ENCODE measurements at places on chromosomes 5 and 9.

DNA sequence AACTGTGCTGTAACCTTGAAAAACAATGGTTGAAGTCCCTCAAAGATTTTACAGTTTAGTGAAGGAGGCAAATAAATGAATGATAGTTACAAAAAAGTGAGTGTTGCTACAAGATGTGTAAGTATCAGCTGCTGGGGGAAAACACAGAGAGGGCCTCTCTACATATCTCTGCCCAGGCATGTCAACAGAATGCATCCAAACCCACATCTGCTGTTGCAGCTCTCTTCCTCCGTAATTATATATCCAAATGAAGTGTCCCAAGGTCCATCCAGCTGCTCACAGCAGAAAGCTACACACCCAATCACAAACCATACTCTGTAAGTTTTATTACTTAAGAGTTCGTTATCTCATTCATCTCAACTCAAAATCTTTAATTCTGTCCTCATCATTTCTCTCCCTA lies 584.6 kb downstream of the ANXA1 start:
- H3K27ac ChIP-seq, result no peak overlapping the region
- no peak for DNase-seq
- no peaks in the 10 kb centered on the region for H3K4me1 ChIP-seq
- no peaks in the 10 kb centered on the region for H3K27me3 ChIP-seq
- H3K4me3 ChIP-seq, result no peak overlapping the region

DNA sequence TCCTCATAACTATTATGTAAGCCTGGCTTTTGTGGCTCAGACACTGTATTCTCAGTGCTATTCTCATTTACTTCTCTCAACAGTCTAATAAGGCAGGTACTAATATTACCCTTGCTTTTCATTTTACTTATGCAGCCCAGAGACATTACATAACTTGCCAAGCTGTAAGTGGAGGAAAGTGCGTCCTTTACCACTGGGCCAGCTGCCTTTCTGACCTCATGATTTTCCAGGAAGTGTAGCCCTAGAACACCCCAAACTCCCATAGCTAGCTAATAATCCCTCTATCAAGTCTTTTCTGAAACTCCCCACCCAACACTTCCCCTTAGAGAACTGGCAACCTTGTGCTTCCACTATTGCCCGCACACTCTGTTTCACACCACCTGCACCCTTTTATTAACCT lies 192.9 kb upstream of the HMHB1 start:
- no peak for DNase-seq
- no peaks in the 10 kb centered on the region for H3K36me3 ChIP-seq
- H3K27ac ChIP-seq, result no peak overlapping the region
- no peak overlapping the region for H3K4me3 ChIP-seq
- no peaks in the 10 kb centered on the region for H3K4me1 ChIP-seq
- H3K27me3 ChIP-seq, result no peaks in the 10 kb centered on the region

DNA sequence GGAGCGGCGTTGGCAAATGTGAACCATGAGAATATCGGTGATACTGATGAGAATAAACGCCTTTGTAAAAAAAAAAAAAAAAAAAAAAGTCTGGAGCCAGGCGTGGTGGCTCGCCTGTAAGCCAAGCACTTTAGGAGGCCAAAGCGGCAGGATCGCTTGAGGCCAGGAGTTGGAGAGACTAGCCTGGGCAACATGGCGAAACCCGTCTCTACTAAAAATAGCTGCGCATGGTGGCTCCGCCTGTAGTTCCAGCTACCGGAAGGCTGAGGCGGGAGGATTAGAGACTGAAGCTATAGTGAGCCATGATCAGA lies 425 bp upstream of the NFX1 start:
- H3K36me3 ChIP-seq, result peaks cover 39% of the 10 kb centered on the region
- H3K4me1 ChIP-seq, result peaks cover 35% of the 10 kb centered on the region
- H3K27ac ChIP-seq, result peak overlapping the region; percentile 96
- H3K27me3 ChIP-seq, result no peaks in the 10 kb centered on the region
- peak overlapping the region; percentile 56 for H3K4me3 ChIP-seq

GRCh38 chr5:71748360-71748759 lies 29.3 kb downstream of the CARTPT start:
- H3K36me3 ChIP-seq, result no peaks in the 10 kb centered on the region
- H3K27ac ChIP-seq, result no peak overlapping the region
- DNase-seq, result peak; percentile 64

DNA sequence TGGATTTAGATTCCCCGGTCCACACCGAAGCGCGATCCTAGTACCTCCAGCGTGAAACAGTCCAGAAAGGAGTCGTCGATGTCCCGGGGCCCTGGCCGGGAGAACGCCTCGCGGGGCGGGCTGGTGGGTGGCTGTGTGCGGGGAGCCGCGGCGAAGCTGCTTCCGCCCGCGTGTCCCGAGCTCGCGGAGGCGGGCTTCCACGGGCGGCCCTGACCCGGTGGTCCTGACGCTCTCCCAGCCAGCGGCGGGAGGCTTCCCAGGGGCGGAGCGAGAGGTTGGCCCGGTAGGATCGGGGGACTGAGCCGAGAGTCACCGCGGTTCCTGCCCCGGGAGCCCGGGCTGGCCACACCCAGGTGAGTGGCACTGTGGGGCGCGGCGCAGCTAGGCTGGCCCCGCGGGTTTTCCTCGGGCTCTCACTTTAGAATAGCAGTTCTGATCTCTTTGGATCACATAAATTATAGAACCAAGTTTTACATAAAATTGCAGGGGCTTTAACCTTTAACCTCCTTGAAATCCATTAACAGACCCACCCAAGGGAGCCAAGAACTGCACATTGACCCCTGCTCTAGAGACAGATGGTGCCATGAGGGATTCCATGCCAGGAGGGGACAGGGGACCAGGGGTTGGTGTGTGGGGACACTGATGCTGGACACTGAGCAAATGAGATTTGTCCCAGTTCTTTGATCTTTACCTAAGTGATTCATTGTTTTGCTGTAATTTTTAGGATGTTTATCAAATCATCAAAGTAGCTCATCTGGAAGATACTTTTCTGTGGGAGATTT lies 29.2 kb upstream of the IL31RA start:
- H3K36me3 ChIP-seq, result no peaks in the 10 kb centered on the region
- no peak overlapping the region for H3K27ac ChIP-seq
- no peak for DNase-seq
- H3K4me3 ChIP-seq, result peak overlapping the region; percentile 38

GRCh38 chr9:20242510-20243189 lies 379.6 kb downstream of the MLLT3 start:
- no peak overlapping the region for H3K27ac ChIP-seq
- no peaks in the 10 kb centered on the region for H3K27me3 ChIP-seq
- H3K4me3 ChIP-seq, result no peak overlapping the region
- no peak for DNase-seq
- no peaks in the 10 kb centered on the region for H3K36me3 ChIP-seq
- no peaks in the 10 kb centered on the region for H3K4me1 ChIP-seq

DNA sequence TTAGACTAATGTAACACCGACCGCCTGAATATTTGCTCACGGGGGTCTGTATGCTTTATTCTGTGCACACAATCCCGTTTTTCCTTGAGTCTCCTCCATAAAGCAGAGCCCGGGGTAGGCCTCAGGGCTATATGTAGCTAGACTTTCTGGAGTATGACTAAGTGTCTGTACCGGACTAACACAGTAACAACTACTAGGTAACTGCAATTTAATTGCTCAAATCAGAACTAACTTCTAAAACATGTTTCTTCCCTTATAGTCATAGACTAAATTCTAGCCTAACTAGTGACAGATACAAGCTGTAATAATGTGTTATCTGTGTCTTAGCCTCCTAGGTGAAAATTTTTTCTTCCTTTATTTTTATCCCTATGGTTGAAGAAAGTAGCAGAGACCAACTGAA lies 2.1 kb downstream of the REEP5 start:
- DNase-seq, result no peak
- H3K4me1 ChIP-seq, result peaks cover 78% of the 10 kb centered on the region
- H3K27me3 ChIP-seq, result no peaks in the 10 kb centered on the region
- no peak overlapping the region for H3K27ac ChIP-seq
- peaks cover 44% of the 10 kb centered on the region for H3K36me3 ChIP-seq

DNA sequence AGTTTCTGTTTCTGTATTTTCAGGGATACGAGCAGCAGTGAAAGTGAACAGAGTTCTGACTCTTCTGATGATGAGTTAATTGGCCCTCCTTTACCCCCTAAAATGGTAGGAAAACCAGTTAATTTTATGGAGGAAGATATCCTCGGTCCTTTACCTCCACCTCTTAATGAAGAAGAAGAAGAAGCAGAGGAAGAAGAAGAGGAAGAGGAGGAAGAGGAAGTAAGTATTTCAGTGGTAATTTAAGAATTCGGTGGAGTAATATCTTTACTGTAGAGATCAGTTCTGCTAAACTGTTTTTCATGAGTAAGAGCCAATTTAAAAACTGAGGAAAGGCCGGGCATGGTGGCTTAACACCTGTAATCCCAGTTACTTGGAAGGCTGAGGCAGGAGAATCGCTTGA lies 17.2 kb downstream of the WDR70 start:
- no peaks in the 10 kb centered on the region for H3K27me3 ChIP-seq
- no peaks in the 10 kb centered on the region for H3K4me1 ChIP-seq
- DNase-seq, result no peak
- H3K27ac ChIP-seq, result no peak overlapping the region
- no peak overlapping the region for H3K4me3 ChIP-seq
